ENCODE measurements at places on chromosomes 11 and 22.

DNA sequence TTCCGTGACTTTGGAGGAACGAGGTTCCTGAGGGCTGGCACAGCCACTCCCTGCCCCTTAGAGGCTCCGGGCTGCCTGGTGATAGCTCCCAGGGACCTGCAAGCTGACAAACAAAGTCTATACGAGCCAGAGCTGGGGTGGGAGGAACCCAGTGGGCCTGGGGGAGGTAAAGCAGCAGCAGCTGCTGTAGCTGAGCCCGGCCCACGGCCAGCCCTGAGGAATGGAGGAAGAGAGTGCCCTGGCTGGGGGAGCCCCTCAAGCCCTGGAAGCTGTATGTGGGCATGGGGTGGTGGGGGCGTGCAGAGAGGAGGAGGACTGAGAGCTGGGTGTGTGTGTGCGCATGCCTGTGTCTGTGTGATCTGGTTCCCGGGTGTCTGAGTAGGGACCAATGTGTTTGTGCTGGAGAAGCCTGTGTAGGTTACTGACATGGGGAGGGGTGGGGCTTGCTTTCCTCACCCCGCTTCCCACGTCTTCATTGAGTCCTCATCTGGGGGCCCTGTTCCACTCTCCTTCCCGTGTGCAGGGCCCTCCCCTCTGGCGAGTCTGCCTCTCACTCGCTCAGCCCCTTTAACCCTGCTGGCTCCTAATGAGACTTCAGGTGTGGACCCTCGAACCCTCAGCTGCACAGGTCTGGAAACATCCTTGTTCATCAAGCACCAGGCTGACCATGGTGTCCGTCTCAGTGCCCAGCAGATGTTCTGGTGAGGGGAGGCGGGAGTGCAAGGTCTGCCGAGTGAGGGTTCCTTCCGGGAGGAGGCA lies 10.8 kb downstream of the ST3GAL4 start:
- no peak for DNase-seq

DNA sequence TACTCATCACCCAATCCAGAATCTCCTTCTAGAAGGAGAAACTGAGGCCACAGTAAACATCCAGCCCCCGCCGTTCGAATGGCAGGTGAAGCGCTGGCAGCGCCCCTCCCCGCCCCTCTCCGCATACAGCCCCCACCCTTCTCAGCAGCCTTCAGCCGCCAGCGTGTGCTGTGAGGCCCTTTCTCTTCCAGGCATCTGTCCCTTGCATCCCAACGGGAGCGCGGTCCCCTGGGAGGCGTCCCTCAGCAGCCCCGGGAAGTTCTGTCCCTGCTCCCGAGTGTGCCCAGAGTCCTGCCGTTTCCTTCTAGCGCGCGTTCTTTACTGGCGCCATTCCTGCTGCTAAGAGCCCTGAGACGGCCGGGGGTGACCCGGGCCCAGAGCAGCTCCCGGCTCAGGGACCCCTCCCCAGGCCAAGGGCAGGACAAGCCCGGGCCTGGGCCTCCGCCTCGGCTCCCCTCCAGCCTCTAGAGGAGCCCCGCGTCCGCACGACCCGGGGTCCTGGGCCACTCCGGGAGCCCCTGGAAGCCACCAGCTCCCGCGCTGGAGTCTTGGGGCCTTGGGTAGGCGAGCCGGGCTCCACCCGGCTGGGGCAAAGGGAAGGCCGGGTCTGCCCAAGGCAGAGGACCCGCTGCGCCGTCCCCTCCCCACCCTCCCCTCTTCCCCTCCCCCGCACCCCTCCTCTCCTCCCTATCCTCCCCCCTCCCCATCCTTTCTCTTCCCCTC lies 450.4 kb downstream of the OPCML start:
- no peak for DNase-seq

DNA sequence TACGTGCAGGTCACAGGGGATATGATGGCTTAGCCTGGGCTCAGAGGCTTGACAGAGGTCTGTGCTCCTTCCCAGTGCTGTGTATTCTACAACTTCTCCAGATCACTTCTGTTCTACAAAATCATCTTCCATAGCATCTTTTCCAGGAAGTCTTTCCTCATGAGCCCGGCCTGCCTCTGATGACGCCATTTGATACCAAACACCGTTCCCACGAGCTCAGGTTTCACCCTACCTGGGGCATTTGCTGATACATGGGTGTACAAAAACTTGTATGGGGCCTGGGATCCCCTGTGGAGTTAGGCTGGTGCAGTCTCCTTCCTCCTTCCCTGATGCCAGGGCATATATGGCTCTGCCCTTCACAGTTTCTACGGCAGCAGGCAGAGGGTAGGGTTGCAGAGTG lies 78.7 kb downstream of the NECTIN1 start:
- DNase-seq: no peak

DNA sequence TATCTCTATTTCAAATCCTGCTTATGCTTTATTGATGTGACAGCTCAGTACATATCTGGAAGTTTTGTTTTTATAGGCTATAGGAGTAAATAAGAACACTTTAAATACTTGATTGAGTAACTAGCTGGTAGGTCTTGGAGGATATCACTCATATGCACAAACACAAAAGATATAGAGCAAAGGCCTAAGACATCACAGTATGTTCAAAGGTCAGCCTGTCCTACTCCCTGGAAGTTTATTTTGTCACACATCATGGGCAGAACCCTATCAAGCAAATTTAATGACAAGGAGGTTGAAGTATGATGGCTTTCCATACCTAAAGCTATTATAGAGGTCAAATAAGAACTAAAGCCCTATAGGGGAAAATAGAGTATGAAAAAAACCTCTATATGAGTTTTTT lies 70.0 kb upstream of the MS4A8 start:
- no peak for DNase-seq

DNA sequence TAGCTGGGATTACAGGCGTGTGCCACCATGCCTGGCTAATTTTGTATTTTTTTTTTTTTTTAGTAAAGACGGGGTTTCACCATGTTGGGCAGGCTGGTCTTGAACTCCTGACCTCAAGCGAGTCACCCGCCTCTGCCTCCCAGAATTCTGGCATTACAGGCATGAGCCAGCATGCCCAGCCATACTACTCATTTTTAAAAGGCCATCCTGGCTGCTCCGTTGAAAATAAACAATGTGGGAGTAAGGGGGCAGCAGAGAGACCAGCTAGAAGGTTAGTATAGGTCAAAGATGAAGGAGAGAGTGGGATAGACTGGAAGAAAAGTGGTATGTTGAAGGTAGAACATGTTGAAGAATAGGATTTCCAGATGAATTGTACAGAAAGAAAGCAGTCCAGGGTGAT lies 17.6 kb upstream of the LIN7C start:
- no peak for DNase-seq

GRCh38 chr11:26134481-26135355 lies 197.2 kb upstream of the ANO3 start:
- no peak for DNase-seq

DNA sequence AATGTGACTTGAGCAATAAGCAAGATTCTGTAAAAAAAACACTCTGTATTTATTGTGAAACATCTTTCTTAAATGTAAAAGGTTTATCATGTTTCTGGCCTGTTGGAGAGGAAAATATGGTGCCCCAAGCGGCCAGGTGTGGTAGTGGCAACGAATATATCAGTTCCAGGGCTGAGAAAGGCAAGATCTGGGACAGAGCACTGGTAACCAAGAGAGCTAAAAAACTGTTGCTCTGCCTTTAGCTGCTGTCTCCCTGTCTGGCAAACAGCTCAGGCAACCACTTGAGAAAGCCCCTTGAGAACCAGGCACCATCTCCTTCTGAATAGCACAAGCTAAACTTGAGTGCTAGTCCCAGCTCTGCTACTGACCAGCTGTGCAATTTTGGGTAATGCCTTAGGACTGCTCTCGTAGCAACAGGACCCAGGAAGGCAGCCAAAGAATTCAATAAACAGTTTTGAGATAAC lies 129.9 kb downstream of the KCNC1 start:
- DNase-seq: no peak

- no peak for DNase-seq
Measured at GRCh38 chr22:36022162-36022561, 6.5 kb downstream of the RBFOX2 start.

DNA sequence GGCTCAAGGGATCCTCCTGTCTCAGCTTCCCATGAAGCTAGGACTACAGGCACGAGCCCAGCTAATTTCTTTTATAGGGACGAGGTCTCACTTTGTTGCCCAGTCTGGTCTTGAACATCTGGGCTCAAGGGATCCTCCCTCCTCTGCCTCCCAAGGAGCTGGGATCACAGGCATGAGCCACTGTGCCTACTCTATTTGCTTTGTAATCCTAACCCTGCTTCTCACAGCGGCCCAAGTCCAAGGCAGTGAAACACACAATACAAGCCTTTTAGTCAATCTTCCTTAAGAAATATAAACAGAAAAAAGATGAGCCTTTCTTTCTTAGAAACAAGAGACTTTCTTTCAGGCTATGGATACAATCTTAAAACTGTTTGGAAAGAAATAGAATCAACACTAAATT lies 115.2 kb upstream of the SORL1-AS1 start:
- DNase-seq: no peak

GRCh38 chr11:15989685-15990084 lies 366.7 kb downstream of the SOX6 start:
- DNase-seq: no peak

DNA sequence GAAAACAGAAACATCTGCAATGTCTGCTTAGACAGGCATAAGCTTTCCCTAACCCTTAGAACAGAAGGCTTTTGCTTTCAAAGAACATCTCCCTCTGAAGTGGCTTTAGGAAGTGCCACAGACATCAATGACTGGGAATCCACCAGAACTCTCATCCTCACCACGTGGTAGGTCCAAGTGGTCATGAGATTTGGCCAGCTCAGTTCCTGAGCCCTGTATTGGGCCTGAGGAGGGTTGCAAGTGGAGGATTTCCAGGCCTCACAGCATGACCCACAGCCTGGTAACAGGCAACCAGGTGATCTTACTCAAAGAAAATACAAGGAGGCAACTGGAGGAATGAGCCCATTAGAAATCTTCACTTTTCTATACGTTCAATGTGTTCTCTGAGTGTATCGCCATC lies 1.6 kb downstream of the CASP1 start:
- DNase-seq: no peak

- DNase-seq: no peak
Measured at GRCh38 chr22:37546437-37547250, 13.6 kb upstream of the CDC42EP1 start.

DNA sequence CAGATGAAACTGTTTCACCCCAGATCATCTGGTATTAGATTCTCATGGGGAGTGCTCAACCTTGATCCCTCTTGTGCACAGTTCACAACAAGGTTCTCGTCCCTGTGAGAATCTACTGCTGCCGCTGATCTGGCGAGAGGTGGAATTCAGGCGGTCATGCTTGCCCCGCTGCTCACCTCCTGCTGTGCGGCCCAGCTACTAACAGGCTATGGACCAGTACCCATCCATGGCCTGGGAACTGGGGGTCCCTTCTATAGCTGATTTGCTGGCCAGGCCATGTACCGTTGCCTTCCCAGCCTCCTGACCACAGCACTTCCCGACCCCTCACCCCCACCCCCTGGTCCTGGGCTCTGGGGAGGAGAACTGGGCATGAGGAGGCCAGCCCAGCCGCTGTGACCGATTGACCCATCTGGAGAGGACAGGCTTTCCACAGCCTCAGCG lies 2.6 kb downstream of the PHLDA2 start:
- DNase-seq: no peak

DNA sequence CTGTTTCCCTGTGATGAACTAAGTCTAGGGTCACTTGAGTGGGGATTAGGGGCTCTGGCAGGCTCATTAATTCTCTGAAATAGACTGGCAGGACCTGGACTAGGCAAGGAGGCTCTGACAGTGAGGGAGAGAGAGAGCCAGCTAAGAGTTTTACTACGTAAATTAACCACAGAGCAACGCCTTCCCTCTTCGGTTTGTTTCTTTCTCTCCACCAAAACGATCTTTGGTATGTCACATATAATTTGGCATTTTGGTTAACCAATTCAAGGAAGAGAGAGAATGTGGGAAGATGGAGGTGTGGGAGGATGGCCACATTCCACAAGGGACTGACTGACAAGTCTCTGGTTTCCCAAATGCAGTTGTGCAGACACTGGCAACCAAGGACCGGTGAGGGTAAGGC lies 27.9 kb downstream of the ATG16L2 start:
- DNase-seq: no peak

GRCh38 chr22:35345808-35346505 lies 34.9 kb upstream of the HMOX1 start:
- no peak for DNase-seq

DNA sequence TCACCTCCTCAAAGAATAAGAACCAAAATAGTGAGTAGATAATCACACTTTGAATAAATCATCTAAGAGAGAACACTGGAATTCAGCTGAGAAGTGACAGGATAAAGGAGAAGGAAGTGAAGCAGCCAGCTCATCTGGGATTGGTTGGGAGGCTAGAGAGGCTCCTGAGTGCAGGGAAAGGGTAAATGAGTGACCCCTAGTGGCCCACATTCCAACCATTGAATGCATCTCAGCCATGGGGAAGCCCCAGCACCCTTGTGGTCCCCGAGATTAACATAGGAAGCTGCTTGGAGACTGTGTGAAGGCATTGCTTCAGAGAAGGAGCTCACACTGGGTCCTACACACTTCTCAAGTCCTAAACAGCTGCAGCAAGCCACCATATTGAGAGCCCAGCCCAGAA lies 82.3 kb downstream of the JRKL start:
- no peak for DNase-seq

DNA sequence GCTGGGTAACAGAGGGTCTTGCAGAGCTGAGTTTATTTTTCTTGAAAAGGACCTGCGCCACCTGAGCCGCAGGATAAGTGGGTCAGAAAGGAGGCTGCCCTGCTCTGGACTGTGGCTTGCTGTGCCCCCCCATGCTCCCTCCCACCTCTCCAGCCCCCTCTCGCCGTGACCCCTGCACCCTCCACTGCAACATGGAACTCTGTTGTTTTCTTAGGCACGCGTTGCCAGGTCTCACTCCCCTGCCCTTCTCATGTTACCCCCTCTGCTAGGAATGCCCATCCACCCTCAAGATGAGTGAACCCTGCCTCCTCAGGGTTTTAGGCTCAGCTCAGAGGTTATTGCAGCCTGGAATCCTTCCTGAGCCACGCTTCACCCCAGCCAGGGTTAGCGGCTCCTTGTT lies 10.8 kb downstream of the ETS1 start:
- DNase-seq: no peak

DNA sequence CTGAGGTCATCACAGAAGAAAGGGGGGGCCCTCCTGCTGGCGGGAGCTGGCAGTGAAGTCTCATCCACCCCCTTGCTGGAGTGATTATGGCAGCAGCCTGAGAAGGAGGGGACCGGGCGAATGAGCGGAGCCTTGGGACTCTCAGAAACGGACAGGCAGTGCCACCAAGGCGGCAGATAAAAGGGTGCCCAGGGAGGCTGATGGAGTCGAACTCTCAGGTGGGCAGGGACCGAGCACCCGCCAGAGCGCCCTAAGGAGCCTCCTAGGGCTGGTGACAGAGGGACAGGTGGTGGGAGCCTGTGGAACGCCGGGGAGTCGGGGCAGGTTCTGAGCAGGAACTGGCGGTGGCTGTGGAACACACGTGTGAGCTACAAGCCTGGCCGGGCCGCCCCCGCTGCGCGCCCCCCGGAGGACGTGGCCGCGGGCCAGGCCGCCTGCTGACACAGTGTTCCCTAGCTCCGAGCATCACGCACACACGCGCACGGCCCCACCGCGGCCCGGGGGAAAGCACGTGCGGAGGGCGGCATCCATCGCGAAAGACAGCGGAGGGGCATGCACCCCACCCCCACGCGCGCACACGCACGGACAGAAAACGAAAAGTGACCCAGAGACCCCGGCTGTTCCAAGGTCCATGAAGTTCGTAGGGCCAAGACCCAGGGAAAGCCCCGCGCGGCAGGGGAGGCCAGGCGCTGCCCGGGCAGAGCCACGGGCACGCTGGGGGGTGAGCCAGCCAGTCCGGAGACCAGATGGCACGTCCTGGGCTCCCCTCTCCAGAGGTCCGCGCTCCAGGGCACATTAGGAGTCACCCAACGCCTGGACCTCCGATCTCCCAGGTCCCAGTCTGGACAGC lies 1.0 kb downstream of the VWCE start:
- DNase-seq: peak; percentile 19

GRCh38 chr22:21975273-21975672 lies 7.3 kb downstream of the TOP3B start:
- no peak for DNase-seq

Measured in stimulated activated CD4-positive, alpha-beta T cell treated with anti-CD3 and anti-CD28 coated beads, Interleukin-12 subunit alpha, Interleukin-12 subunit beta, amount 100 ng/mL, for 24 hours (primary cell).